ENCODE measurements at places on chromosomes 16 and 17.

GRCh38 chr17:4969551-4970173, 2.0 kb upstream of the SPAG7 start:
- DNase-seq, result no peak

DNA sequence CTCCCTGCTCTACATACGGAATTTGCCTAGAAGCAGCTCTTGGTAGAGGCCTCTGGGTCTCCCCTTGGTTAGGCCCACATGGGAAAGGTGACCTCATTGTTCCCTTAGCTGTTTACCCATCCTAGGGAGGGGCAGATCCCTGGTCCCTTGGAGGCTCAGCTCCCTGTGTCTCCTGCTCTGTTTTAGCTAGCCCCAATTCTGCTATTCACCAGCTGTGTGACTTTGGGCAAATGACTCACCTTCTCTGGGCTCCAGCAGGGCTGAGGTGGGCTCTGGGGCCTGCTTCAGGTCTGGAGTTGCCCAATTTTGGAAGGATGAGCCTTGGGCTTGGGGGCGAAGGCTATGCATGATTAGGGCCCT, 3.9 kb downstream of the ABCC3 start:
- no peak for DNase-seq

DNA sequence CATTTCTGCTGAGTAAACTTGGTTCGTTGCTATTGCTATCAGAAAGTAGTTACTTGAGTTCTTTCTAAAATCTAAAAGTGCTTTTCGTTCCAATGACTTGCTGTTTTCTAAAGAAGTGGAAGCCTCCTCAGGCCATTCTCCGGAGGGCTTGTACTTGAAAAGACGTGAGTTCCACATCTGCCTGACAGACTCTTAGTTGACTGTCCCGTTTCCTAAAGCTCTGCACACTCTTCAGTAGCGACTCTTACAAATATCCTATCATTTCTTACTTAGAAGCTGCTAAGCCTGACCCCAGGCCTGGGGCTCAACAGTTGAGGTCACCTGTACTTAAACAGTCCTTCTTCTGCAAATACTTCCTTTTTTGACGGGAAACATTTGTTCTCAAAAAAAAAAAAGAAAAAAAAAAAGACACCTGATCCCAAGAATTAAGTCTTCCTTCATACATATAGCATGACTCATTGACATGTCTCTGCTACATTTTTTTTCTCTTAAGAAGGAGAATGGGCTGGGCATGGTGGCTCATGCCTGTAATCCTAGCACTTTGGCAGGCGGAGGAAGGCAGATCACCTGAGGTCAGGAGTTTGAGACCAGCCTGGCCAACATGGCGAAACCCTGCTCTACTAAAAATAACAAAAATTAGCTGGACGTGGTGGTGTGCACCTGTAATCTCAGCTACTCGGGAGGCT, 61.5 kb downstream of the DHRS7C start:
- no peak for DNase-seq

DNA sequence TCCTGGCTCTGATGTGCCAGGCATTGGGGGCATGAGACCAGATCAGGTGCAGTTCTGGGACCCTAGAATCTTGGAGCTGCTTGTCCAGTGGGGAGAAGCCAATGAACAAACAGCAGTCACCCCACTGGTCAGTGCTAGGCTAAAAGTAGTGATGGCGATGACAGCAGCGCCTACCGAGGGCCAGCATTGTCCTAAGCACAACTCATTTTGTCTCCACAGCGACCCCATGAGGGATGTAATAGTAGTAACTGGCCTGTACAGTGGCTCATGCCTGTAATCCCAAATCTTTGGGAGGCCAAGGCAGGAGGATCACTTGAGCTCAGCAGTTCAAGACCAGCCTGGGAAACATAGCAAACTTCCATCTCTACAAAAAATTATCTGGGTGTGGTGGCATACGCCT, 6.2 kb downstream of the SMCR8 start:
- DNase-seq, result no peak

GRCh38 chr16:1338119-1338730, 4.8 kb downstream of the BAIAP3 start:
- peak; percentile 46 for DNase-seq

DNA sequence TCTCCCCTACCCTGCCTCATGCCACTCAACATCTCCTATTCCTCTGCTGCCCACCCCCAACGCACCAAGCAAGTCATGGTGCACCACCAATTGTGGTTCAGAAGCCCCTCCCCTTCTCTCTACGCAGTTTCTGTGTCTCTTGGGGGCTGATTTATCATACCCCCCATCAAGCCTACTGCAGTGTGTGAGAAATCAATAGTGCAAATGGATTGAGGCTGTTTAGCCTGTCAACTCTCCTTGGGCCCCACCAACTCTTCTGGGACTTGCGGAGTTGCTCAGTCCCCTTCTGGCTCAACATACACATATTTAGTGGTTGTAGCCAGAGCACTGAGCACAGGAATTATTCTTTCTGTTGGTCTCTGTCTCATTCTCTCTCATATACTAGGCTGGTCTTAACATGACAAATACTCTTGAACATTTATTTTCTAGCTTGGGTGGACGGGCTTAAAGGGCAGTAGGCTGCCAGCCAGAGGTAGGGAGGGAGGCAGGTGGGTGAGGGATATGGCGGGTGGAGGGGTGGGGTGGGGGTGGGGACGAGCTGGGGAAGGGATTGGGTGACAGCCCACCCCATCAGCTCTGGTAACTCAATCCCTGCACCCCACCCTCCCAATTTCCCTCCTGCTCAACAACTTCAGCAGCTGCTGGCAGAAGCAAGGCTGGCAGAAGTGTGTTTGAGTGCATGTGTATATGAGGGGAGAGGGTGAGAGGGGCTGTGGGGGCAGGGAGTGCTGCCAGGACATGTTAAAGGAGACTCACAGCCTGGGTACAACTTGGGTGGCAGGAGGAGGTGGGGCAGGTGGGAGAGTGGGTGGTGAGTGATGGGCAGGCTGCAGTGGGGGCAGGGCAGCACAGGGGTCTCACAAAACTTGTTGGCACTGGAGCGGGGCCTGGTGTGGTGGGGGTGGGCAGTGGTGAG, 4.9 kb downstream of the RARA start:
- DNase-seq, result no peak

DNA sequence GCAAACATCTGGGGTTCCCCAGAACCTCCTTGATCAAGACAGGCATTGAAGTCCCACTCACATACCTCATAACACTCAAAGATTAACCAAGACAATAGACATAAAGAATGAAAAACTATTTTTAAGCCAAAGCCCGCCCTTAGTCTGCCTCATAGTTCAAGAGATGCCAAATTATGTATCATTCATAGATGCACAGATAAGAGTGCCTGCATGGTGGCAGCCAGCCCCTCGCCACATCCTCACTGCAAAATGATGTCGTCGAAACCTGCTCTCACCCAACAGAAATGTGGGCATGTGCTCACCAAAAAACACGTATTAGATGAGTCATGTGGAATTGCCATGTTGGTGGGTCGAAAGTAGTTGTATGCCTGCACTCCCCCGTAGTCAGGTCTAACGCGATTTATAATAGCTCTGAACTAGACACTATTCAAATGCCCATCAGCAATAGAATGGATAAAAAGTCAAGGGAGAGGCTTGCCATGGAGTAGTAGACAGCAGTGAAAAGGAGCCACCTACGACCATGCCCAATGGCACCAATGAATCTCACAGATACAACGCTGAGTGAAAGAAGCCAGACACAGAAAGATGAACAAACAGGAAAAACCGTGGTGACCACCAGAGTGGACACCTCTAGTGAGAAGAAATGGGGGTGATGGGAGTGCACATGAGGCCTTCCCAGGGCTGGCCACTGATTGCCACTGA, 64.8 kb downstream of the C16orf95 start:
- DNase-seq, result no peak

GRCh38 chr16:31561426-31562233, 33.9 kb downstream of the AHSP start:
- no peak for DNase-seq

DNA sequence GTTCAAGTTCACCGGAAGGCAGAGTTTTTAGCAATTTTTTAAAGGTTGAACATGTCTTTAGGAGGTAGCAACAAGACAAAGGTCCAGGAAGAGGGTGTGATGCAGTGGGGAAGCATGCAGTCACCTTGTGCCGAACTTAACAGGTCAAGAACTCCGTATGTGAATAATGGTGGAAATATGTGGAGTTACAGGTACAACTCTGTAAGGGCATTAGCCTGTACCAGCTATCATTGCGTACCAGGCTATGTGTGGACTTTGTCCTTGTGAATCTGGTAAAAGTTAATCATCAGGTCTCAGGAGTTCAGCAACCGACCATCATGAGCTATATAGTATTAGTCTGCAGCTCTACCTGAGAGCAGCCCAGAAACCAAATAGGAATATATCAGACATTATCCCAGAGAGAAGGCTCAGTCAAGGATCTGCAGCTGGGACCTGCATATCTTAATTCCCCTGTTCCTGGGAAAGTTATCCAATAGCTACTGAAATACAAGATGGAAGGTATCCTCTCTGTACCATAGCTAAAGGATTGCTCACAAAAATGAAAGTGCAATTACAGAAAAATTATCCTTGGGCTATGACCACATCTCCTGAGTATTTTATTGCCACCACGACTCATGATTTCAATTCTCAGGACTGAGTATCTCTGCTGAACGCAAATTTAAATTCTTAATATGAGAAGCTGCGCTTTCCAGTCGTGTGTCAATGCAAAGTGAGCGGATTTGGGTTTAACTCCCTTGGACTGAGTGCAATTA, 469.3 kb downstream of the CDH13 start:
- no peak for DNase-seq

GRCh38 chr16:69399361-69399760, 13.6 kb upstream of the TERF2 start:
- no peak for DNase-seq

GRCh38 chr16:20001856-20002707, 71.6 kb downstream of the GPR139 start:
- DNase-seq, result no peak

- no peak for DNase-seq
Observed at GRCh38 chr16:1180549-1181403, 27.9 kb downstream of the CACNA1H start.

GRCh38 chr17:75552425-75553294, 27.2 kb downstream of the LLGL2 start:
- DNase-seq, result no peak

DNA sequence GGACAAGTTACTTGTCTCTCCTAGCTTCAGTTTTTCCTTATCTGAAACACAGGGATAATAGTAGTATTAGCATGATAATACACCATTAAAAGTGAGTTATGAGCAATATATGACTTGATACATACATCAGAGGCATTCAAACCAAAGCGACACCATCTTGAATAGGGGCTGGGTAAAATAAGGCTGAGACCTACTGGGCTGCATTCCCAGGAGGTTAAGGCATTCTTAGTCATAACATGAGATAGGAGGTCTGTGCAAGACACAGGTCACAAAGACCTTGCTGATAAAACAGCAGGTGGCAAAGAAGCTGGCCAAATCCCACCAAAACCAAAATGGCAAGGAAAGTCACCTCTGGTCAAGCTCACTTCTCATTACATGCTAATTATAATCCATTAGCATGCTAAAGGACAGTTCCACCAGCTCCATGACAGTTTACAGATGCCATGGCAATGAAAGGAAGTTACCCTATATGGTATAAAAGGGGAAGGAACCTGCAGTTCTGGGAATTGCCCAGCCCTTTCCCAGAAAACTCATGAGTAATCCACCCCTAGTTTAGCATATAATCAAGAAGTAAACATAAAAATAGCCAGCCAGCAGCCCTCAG, 37.2 kb upstream of the HS3ST3A1 start:
- no peak for DNase-seq

DNA sequence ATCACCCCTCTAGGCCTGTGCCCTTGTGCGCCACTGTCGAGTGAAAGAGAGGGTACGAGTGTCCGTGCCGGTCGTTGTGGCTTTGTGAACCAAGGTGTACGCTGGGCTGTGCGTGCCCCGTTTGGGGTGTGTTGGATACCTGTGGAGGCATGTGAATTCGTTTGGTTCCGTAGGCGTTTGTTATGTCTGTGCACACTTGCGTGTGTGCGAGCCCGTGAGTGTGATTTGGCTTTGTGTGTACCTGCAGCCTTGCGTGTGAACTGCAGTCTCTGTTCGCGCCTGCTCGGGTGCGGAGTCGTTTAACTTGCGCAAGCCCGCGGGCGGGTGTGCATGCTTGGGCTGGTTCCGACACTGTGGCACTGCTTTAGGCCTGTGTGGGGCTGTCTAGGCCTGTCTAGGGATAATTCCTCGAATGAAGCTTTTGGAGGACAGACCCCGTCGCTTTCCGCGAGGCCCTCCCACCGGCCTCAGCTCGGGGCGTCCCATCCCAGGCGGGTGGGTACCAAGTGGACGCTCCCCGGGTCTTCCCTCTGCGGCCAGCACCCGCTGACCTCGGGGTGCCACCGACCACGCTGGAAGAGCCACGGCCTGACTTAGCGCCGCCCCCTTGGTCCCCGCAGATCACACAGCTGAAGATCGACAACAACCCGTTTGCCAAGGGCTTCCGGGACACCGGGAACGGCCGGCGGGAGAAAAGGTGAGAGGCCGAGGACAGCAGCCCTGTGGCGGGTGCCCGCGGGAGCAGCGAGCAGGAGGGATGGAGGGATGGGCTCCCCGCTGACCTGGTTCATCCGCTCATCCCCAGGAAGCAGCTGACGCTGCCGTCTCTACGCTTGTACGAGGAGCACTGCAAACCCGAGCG, 4.4 kb downstream of the TBX2 start:
- DNase-seq, result no peak

DNA sequence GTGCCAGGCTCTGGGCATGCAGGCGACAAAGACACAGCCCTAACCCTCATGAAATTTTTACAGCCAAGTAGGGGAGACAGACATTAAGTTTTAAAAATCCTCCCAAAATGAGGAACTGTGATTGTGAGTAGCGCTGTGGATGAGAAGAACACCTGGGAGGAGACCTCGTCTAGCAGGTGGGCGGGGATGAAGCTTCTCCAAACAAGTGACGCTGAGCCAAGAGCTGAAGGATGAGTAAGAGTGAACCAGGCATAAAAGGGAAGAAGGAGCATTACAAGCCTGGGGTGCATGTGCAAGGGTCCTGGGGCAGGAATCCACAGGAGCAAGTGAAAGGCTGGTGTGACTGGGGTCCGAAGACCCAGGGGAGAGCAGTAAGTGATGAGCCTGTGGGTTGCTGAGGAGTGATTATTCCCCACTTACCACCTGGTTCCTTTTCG, 149.4 kb upstream of the HS3ST2 start:
- DNase-seq, result no peak

DNA sequence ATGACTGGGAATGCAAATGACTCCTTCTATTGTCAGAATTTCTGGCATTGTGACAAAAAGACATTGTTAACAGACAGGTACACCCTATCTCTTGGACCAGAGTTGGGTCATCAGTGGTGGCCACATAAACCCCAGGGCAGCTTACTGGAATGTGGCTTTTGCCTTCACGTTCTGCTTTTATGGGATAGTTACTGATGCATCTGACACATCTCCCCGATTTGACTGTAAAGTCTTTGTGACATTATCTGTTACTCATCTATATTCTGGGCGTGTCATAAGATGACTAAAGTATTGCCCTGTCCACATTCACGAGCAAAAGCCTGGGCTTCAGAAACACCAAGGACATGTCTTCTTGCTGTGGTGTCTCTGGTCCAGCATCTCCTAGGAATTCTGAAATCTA, 18.7 kb upstream of the AQP8 start:
- no peak for DNase-seq
